Naive thymus-derived CD8-positive, alpha-beta T cell (primary cell): ENCODE measurements at places on chromosomes 7 and 10.

DNA sequence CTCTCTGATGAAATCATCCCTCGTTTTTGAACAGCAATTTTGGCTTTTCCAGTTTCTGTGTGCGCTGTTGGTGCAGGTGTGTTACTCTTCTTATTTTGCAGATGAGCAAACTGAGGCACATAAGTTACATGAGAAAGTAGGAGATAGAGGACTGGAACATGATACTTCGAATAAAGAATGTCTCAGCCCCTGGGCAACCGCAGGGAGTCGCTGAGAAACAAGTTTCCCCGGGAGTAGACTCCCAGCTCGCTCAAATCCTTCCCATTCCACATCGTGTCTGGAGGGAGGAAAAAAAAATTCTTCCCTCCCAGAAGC is 18.0 kb downstream of the MXI1 start:
- no peak for DNase-seq

- no peak for DNase-seq
These were observed 122.2 kb downstream of the KMT2E start for GRCh38 chr7:105136221-105136620.

DNA sequence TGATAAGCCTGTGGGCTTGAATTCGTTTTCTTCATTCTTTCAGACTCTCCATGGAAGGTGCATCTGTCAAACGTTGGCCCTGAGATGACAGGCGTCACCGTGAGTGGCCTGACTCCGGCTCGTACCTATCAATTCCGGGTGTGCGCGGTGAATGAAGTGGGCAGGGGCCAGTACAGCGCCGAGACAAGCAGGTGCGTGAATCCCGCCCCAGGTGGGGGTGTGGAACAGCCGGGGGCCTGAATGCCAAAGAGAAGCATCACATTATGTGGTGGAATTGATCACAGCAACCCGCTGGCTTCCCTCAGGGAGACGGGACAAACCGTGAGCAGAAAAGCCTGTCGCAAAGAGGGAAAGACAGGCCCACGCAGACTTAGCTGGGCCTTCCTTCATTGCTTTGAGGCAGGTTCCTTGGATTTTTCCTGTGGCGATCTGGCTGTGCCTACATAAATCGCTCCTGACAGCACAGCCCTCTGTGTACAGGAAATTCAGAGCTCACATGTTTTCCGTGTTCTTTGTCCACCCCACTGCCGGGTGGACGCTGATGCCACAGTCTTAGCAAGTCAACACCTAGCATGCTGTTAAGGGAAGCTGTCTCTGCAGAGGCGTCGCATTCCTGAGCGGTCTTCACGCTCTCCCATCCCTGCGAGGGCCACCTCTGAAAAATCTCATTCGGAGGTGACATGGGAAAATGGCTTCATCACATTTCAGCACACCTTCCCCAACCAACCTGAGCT is 671.0 kb upstream of the FOXK1 start:
- no peak for DNase-seq

- no peak for DNase-seq
These were observed 108.4 kb upstream of the SDK1 start for GRCh38 chr7:3192669-3193068.

GRCh38 chr10:49817845-49818244 is 55.7 kb upstream of the OGDHL start:
- no peak for DNase-seq

- DNase-seq = no peak
These were observed 445 bp upstream of the PVRIG start for GRCh38 chr7:100219271-100219737.

- no peak for DNase-seq
These were observed 279.4 kb upstream of the IMMP2L start for GRCh38 chr7:111841596-111842205.

GRCh38 chr7:111414374-111414773 is 147.9 kb downstream of the IMMP2L start:
- DNase-seq = no peak

DNA sequence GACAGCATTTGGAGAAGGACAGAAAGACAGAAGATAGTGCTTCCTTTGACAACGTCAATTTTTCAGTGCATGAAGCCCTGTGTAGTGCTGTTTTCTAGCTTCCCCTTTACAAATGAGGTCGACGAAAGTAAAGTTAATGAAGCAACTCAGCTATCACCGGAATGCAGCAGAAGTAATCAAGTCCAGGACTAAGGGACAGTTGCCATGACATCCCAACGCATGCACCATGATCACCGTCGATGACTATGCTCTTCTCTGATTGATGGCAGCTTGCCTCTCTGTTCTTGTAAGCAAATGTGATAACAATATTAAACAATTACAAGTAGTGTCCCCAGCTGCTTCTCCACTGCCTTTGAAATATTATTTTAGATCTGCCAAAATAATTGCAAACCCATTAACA is 205.8 kb downstream of the FRMD4A start:
- no peak for DNase-seq

DNA sequence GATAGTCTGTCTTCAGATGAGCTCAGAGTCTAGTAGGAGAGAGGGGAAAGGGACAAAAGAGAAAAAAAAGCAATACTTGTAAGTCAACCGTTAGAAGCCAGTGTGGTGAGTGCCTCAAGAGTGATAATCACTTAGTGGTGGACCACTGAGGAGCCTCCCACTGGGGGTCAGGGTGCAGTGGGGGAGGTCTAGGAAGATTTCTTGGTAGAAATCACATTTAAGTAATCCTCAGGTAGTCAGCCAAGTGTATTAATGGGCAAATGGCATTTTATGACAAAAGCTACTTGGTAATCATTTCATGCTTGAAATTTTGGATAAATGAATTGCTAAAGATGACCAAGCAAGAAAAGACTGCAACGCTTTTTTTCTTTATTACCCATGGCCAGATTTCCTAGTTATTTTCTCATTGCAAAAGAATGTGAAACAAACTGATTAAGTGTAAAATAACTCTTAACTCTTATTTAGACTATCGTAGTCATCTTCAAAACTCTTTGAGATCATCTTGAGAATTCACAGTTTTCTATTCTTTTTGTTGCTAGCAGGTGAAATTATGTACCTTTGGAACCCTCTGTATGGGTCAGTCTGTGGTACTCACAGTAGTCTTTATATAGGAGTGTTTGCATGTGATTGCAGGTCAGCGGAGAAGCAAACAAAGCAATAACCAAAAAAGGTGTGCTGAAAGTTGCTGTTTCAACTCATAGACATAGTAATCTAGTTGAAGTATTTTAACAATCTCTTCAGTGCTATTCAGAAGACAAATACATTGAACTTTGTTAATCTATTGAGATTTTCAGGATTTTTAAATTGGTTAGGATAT is 63.9 kb downstream of the PPP1R9A start:
- no peak for DNase-seq

DNA sequence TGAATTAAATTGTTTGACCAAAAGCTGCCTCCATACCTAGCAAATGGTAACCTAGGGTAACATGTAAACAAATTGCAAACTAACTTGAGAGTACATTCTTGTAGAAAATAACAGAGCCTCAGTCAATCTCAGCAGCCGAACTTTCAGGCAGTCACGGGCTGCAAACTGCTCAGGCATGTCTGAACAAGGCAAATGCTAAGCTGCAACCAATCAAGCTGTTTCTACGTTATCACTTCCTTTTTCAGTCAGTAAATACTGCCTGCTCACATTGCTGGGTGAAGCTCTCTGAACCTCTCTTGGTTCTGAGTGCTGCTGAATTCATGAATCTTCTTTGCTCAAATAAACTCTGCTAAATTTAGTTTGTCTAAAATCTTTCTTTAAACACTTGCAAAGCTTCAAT is 1212.4 kb downstream of the SORCS1 start:
- DNase-seq = no peak

- DNase-seq = no peak
These were observed 11.8 kb downstream of the CALY start for GRCh38 chr10:133324857-133325260.

GRCh38 chr7:147911201-147911601 is 679.4 kb upstream of the C7orf33 start:
- DNase-seq = no peak

DNA sequence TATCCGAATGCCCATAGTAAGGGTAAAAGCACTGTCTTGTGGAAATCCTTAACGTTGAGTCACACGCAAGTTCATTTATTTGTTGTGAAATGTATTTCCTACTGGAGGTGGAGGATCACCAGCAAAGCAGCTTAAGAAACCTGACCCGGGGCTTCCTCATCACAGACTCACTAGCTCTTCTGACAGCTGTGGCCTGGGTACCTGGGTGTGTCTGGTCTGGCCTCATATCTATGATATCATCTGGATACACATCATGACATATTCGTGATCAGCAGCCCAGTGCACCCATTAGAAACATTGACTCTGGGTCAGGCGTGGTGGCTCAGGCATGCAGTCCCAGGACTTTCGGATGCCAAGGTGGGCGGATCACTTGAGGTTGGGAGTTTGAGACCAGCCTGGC is 8.8 kb downstream of the DRGX start:
- DNase-seq = no peak

DNA sequence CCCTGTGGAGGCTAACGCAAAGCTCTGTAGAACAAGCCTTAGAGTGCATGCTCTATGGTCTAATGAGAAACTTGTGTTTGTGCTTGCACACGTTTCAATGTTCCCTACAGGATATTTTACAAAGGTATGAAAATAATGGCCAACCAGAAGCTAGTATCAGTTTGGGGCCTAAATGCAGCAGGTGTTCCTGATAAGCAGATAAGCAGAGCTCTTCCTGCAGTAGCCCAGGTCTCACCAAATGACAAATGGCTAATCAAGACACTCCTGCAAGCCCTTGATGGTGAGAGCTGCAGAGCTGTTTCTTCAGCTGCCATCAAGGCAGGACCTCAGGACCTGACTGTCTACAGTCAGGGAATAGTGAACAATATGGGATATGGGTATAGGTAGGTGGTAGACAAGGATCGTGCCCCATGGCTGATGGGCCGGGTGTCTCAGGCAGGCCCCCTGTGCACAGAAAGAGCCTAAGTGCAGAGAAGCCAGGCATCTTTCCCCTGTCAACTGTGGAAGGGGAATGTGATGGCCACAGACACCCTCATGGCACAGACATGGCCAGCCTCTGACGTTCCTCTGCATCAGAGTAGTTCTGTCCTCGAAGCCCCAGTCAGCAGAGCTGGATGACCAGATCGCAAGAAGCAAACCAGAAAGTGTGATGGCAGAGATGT is 23.2 kb upstream of the RASSF4 start:
- no peak for DNase-seq

DNA sequence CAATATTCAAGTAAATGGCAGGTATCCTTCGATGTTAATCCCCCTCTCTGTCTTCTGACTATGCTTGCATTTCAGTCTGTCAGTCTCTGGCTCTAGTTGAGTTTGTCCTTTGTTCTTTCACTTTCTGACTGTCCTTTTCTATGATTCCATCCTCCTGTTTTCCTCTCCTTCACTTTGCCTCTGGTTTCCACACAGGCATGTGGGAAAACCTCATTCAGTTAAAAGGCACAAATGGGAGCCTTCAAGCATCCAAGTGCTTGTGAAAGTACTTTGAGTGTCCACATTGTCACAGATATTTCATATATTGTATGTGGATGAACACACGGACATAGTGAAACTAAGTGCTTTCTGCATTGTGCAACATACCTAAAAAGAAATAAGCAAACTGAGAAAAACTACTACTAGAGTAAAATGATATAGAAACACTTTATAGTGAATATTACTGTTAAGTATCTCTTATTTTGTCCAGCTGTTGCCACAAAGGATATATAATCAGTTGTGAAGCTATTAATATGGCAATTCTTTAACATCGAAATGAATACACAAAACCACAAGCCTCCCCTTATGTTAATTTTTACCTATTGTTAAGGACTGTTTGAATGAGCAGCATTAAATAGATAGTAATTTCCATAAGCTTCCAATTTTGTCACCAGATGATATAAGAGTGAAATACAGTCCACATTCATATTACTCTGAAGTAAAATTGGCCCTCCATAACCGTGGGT is 71.7 kb downstream of the NRBF2 start:
- DNase-seq = no peak

DNA sequence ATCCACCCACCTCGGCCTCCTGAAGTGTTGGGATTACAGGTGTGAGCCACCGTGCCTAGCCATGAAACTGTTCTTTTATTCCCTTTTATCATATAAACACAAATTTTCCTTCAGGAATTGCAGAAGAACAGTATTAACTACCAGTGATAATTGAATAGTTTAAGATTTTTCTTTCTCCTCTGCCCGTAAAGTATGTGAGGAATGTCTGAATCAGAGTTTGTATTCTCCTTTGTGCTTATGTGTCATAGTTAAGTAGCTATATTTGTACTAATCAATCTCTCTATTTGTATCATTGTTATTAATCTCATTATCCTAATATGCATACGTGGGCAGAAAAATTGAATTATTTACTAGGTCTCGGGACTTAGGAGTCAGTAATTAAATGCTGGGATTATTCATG is 83.6 kb downstream of the ZNF277 start:
- DNase-seq = no peak

DNA sequence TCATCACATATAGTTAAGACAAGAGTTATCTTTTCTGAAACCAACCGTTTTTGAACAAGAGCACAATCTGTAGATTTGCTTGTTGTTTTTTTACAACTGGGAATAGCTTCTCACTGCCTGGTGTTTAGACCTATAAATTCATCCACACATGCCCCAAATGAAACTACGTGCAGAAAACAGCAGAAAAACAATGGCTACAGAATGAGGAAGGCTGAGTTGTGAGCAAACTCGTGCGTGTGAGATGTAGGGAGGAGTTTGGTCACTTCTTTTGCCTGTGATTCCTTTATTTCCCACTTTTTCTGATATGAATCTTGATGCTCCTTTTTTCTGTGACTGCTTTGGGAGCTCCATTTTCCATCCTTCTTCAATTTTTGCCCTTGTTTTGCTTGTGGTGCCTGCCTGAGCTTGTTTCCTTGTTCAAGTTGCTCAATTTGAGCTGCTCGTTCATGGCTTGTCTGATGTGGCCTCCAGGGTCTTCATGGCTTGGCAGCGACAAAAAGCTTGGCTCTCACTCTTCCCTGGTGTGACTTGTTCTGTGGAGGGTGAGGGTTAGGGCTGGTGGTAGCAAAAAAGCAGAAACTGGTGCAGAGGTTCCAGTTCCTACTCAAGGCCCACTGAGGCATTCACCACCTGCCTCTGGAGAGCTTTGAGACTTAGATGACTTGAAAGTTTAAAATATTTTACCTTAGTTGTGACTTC is 76.9 kb downstream of the ZNF365 start:
- DNase-seq = no peak

- DNase-seq = no peak
These were observed 68.4 kb upstream of the ZNF716 start for GRCh38 chr7:57381581-57381980.

GRCh38 chr7:116776610-116777289 is 85.6 kb upstream of the CAPZA2 start:
- no peak for DNase-seq

GRCh38 chr7:120654241-120654640 is 203.7 kb downstream of the TSPAN12 start:
- DNase-seq = no peak

GRCh38 chr7:2411815-2412586 is 8.6 kb downstream of the CHST12 start:
- no peak for DNase-seq

DNA sequence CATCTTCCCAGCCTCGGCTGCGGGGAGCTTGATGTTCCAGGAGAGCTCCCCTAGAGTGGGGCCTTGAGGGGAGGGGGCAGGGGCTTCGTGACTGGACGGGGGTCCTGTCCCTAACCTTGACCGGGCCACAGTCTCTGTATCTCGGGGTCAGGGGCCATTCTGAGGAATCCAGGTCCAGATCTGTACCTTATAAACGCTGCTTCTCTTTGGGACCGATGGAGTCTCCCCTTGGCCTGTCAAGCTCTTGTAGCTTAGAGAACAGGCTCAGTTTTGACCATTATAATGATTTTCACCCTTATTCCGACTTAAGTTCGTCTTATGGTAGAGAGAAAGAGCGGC is 831 bp downstream of the ZKSCAN5 start:
- DNase-seq = no peak
